ENCODE measurements at places on chromosomes 12 and 14. TPM values are rescaled to one million over a fixed set of nuclear protein-coding genes. Genes with fewer than 3 reads are reported as not detected.

- no peaks in the 10 kb centered on the region for H3K4me1 ChIP-seq
- no peaks in the 10 kb centered on the region for H3K27me3 ChIP-seq
- no peak for DNase-seq
- no peaks in the 10 kb centered on the region for H3K36me3 ChIP-seq
These were observed 65.9 kb downstream of the RNFT2 start for GRCh38 chr12:116804051-116804450.

GRCh38 chr12:124387528-124387911 is 92.6 kb downstream of the RFLNA start:
- peaks cover 22% of the 10 kb centered on the region for H3K4me1 ChIP-seq
- no peak overlapping the region for H3K4me3 ChIP-seq
- peaks cover 14% of the 10 kb centered on the region for H3K36me3 ChIP-seq
- DNase-seq: no peak

- no peaks in the 10 kb centered on the region for H3K36me3 ChIP-seq
- peaks cover 1% of the 10 kb centered on the region for H3K27me3 ChIP-seq
- no peak for DNase-seq
- H3K4me3 ChIP-seq: no peak overlapping the region
These were observed 404.8 kb downstream of the ATP23 start for GRCh38 chr12:58346032-58346632.

VWF gene
- total RNA-seq: not detected

GRCh38 chr12:15234011-15234410 is 12.8 kb upstream of the RERG start:
- no peaks in the 10 kb centered on the region for H3K36me3 ChIP-seq
- no peak overlapping the region for H3K4me3 ChIP-seq
- H3K27ac ChIP-seq: no peak overlapping the region
- DNase-seq: no peak
- no peaks in the 10 kb centered on the region for H3K4me1 ChIP-seq
- peaks cover 19% of the 10 kb centered on the region for H3K27me3 ChIP-seq

GRCh38 chr14:37023875-37024565 is 148.4 kb downstream of the SLC25A21 start:
- H3K36me3 ChIP-seq: no peaks in the 10 kb centered on the region
- no peaks in the 10 kb centered on the region for H3K4me1 ChIP-seq
- no peak overlapping the region for H3K27ac ChIP-seq
- no peak overlapping the region for H3K4me3 ChIP-seq
- no peaks in the 10 kb centered on the region for H3K27me3 ChIP-seq

DNA sequence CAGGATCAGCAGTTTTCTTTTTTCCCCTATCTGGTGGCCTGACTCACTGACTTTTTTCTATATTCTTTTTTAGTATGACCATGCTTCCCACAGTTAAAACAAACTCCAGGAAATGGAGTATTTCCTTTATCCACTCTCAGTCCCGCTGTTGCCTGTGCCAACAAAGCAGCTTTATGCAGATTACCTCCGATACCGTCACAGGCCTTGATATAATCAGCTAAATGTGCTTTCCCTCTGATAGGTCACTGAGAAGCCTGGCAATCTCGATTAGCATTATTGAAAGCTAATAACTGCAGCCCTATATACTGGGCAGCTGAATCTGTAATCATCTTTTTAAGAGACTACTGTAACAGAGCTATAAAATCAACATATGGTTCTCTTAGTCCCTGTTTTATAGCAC is 243.6 kb downstream of the KIF21A start:
- H3K27ac ChIP-seq: no peak overlapping the region
- no peaks in the 10 kb centered on the region for H3K36me3 ChIP-seq
- no peak for DNase-seq
- no peaks in the 10 kb centered on the region for H3K27me3 ChIP-seq
- H3K4me1 ChIP-seq: no peaks in the 10 kb centered on the region

DNA sequence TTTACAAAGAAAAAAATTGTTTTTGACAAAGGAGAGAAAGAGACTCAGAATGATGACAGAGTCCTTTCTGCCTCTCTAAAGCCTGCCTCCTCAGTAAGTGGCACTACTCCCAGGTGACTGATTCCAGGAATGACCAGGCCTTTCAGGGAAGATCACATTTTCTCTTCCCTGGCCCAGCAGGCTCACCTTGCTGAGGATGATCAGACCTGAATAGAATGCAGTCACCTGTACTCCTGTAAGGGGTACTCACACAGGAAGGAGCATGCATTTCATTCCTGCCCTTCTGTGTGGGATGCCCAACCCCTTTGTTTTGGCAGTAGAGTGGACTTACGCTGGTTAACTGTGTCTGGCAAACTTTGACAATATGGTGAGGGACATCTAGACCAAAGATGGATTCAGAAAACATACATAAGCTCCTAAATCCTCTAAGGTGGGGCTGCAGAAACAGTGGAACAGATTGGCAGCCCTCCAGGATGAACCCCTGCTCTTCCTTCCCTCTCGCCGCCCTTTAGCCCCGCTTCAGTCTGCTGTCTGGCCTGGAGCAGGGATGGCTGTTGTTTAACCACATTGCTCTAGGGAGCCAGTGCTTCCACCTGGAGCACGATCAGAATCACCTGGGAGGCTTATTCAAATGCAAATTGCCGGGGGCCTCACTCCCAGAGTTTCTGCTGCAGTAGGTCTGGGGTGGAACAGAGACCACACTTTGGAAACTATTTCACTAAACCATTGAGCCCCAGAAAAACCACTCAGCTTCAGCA is 29.8 kb downstream of the ERG28 start:
- H3K27ac ChIP-seq: no peak overlapping the region
- H3K4me3 ChIP-seq: no peak overlapping the region
- H3K4me1 ChIP-seq: no peaks in the 10 kb centered on the region
- peaks cover 2% of the 10 kb centered on the region for H3K27me3 ChIP-seq

DNA sequence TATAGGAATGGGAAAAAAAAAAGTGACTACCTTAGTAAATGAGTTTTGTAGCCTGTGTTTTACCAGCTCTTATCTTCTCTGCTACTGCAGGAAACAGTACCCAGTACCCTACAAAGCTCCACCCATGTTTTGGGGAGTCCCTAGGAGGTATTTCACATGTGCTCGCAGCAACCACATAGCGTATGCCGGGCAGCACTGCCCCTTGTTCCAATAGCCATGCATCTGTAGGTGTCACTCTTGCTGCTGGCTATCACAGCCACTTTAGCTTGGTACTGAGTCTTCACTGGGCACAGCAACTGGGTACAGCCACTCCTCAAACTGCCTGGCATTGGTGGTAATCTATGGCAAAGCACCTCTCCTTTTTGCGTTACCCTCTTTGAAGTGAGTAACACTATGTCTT is 2.0 kb upstream of the MDM1 start:
- peak overlapping the region; percentile 57 for H3K4me3 ChIP-seq
- H3K27ac ChIP-seq: no peak overlapping the region
- peak; percentile 24 for DNase-seq
- peaks cover 28% of the 10 kb centered on the region for H3K4me1 ChIP-seq

DNA sequence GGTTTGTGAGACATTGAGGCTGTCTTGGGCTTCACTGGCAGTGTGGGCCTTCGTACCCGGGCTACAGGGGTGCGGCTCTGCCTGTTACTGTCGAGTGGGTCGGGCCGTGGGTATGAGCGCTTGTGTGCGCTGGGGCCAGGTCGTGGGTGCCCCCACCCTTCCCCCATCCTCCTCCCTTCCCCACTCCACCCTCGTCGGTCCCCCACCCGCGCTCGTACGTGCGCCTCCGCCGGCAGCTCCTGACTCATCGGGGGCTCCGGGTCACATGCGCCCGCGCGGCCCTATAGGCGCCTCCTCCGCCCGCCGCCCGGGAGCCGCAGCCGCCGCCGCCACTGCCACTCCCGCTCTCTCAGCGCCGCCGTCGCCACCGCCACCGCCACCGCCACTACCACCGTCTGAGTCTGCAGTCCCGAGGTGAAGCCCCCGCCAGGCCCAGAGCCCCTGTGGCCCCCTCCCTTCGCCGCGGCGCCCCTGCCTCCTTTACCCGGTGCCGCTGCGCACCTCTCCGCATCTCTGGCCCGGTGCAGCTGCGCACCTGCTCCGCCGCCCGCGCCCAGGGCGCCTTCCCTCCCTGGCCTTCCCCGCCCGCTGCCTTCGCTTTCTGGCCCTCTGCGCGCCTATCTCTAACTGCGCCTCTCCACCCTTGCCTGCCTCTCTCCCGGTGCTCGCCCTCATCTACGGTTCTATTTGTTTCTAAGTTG is at the start of gene ENO2:
Gene ENO2 (plus strand): TSS at position 335 of the 701 bp plus-strand sequence. CDS start 1,253 bp downstream, outside the sequence.
- peaks cover 30% of the 10 kb centered on the region for H3K36me3 ChIP-seq
- peak; percentile 74 for DNase-seq
- H3K4me3 ChIP-seq: peak within 1 kb of the TSS; percentile 93
- peaks cover 21% of the 10 kb centered on the region for H3K4me1 ChIP-seq
- H3K27ac ChIP-seq: peak within 1 kb of the TSS; percentile 77

- H3K36me3 ChIP-seq: no peaks in the 10 kb centered on the region
- no peak overlapping the region for H3K4me3 ChIP-seq
- H3K27me3 ChIP-seq: no peaks in the 10 kb centered on the region
- H3K4me1 ChIP-seq: no peaks in the 10 kb centered on the region
- H3K27ac ChIP-seq: no peak overlapping the region
- DNase-seq: no peak
These were observed 42.8 kb downstream of the PRMT8 start for GRCh38 chr12:3533703-3534386.

GRCh38 chr12:42140901-42141300 is 3.8 kb downstream of the GXYLT1 start:
- peaks cover 31% of the 10 kb centered on the region for H3K4me1 ChIP-seq
- H3K36me3 ChIP-seq: peaks cover 3% of the 10 kb centered on the region
- H3K27me3 ChIP-seq: peaks cover 3% of the 10 kb centered on the region
- no peak overlapping the region for H3K4me3 ChIP-seq
- DNase-seq: no peak

DNA sequence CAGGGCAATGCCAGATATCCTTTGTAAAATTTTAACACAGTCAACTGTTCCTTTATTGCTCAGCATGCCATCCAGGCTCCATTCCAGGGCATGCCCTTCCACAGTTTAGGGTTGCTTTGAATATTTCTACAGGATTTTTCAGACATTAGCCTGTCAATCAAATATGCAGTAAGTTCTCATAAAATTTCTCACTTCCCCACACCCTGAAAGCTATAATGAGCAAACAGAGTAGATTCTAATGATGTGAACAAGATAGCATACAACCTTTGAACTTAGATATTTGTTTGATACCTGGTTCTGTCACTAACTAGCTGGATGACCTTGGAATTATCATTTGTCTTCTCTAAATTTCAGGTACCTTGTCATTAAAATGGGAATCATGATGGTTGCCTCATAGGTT is 251.2 kb downstream of the SYT1 start:
- no peak overlapping the region for H3K27ac ChIP-seq
- H3K27me3 ChIP-seq: no peaks in the 10 kb centered on the region
- no peaks in the 10 kb centered on the region for H3K36me3 ChIP-seq
- DNase-seq: no peak

DNA sequence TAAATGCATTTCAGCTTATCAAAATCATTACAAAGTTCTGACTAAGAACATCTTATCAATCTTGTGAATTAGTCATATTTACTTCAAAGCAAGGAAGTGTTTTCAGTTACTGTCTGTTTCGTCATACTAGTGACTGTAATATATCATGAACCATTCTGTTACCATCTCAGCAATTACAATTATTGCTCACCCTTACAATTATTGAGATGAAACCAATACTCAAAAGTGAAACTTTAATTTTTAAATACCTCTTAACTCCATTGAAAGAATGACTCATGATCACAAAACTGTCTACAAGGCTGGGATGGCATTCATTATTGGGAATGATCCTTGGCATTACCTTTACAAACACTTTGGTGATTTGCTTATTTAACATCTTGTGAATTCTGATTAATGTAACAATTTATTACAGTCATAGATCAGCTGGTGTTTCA is 90.3 kb downstream of the RPS6KA5 start:
- H3K36me3 ChIP-seq: peaks cover 67% of the 10 kb centered on the region
- H3K4me1 ChIP-seq: peaks cover 45% of the 10 kb centered on the region
- DNase-seq: no peak
- peak overlapping the region; percentile 93 for H3K27ac ChIP-seq

Measured in activated T-helper 2 cell treated with anti-CD3 and anti-CD28 coated beads, Interferon-gamma antibody, Interleukin-2, Interleukin-4, amounts not matched to agents 10 μg/mL and 5 μg/mL and 100 μg/mL, durations not matched to agents 14 hours and 24 hours and 36 hours (primary cell).